ENCODE measurements at places on chromosomes 7 and 10.

DNA sequence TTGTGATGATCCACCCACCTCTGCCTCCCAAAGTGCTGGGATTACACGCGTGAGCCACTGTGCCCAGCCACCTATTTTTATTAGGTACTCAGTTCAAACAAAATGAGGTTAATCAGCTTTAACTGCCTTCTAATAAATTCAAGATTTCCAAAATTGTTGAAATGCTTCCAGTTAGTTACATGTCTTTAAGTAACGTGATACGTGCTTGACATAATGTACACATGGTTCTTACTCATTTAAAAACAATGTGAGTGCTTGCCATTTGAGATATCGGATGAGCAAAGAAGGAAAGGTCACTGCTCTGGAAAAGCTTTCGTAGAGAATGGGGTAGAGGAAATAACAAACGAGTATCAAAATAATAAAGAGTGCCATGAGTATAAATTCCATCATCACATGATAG is 83.6 kb downstream of the KMT2E start:
- DNase-seq = no peak

GRCh38 chr7:139246905-139247304 is 15.9 kb downstream of the UBN2 start:
- DNase-seq = no peak

DNA sequence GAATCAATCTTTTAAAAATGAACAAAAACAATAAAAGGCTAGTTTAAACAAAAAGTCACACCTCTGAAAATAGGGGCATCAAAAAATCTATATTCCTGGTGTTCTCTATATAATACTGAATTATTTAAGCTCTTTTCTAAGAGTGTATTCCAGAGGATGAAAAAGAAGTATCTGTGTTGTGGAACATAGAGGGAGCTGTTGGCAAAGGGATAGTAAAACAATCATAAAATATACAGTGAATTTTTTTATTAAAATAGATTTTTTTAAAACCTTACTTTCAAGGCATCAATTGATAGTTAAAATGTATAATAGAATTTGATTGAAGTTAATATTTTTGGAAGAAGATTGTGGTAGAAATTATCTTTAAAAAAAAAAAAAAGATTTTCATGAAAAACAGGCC is 1409.1 kb upstream of the CELF2 start:
- DNase-seq = no peak

DNA sequence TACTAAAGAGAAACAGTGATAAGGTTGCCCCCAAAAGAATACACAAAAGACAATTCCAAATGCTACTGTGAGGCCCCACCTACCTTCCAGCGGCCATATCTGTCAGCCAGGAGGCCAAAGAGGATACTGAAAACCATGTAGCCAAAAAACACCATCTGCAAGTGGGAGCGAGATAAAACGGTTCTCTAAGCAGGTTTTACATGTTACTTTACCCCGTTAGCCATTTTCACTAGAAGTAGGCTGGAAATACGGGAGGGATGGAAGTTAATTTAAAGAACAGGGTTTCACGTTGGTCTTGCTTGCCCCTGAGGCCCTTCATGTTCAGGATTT is 38.2 kb downstream of the SVOPL start:
- DNase-seq = no peak

GRCh38 chr10:97519342-97519741 is 20.6 kb downstream of the UBTD1 start:
- no peak for DNase-seq

GRCh38 chr7:82106201-82106600 is 336.4 kb upstream of the HGF start:
- DNase-seq = no peak

DNA sequence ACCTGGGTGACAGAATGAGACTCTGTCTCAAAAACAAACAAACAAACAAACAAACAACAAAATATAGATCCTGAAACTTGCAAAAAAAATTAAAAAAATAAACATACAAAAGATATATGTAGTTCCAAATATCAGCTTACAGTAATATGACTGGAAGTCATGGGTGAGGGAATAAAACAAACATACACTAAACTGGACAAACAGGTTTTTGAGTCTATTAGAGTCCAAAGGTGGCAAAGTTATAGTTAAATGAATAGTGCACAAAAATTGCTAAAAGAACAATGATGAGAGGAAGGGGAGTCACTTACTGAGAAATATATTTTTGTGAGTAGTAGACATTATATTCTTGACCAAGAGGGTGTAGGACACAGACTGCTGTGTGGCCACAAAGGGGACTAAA is 16.7 kb upstream of the RSBN1L start:
- DNase-seq = no peak

DNA sequence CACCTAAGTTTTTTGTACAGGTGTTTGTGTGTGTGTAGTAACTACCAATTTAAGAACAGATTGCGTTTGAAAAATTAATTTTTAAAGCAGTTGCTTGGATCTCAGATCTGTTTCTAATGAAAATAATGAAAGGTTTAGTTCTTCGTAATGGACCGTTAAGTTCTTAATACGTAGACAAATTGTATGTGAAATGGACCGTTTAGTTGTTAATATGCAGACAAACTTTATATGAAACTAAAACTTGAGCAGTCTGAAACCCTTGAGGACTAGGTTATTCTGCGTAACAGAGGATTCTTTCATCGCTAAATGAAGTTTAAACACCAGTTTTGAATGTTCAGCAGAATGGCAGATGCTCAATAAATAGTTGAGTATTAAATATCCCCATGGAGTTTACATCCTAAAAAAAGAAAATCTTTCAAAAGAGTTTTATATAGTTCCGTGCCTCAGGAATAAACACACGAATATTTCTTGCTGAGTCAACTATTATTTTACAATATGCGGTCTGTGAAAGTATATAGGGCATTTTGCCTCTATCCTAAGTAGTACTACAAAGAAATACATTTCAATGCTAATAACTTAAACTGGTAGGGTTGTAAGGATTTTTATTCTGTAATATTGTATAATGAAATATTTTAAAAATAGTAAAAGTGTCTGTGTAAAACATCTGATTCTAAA is 1.2 kb downstream of the DBF4 start:
- DNase-seq = no peak

- no peak for DNase-seq
These were observed 7.7 kb downstream of the CASP2 start for GRCh38 chr7:143295870-143296269.

GRCh38 chr7:5303591-5304505 is 21.1 kb downstream of the SLC29A4 start:
- DNase-seq = no peak

- DNase-seq = no peak
These were observed 332.1 kb downstream of the GPR158 start for GRCh38 chr10:25506821-25507335.

GRCh38 chr7:4085937-4086691 is 596.0 kb upstream of the FOXK1 start:
- DNase-seq = no peak

DNA sequence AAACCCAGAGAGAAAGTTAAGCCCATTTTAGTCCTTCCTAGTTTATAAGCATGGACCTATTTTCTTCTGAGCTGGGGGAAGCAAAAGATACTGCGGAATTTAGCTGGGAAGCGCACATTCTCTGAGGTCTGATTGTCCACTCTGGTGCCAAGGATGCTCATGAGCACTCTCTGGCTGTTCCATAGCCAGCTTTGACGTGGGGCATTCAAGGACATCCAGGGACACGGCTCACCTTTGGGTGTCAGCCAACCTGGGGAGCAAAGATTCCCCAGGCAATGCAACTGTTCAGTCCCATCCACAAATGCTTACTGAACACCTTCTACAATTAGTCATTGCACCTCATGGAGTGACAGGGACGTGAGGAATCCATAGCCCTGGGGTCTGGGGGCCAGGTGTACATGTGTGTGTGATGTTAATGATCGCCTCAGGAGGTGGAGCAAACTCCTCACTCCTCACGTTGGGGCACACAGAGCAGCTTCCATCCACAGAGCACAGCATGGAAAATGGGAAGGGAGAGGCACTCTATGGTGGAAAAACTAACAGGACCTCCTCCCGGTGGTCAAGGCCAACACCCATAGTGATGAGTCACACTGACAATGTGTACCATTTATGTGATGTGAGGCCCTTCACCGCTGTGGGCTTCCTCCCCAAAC is 67.5 kb upstream of the IGFBP3 start:
- no peak for DNase-seq

DNA sequence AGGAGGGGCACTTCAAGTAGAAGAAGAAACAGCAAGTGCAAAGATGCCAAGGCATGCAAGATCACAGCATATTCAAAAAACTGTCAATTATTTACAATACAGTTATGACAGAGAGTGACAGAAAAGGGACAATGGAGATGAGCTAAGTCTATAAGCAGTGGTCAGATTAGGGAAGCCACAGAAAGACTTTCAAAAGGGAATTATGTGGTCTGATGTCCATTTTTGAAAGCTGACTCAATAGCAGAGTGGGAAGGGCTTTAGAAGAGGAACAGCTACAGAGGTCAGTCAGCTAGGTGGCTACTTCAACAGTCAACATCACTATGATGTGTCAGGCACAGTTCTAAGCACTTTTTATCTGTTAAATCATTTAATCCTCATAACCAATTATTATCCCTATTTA is 45.2 kb upstream of the SPOCK2 start:
- DNase-seq = no peak

DNA sequence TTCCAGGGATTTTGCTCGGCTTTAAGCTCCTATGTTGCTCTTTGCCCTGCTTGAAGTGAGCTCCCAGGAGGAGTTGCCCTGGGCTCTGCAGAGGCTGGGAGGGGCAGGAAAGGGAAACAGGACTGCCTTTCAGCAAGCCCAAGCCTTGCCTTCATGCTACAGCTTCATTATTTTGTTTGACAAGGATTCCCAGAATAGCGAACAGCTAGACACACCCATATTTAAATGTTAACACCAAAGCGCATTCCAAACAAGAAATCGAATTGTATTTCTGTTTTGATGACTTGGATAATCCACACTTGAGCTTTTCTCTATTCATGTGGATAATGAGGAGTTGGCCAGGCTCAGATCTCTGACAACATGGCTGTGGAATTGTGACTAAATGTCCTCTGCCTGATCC is 6.3 kb downstream of the KIAA1217 start:
- no peak for DNase-seq

- DNase-seq = no peak
These were observed 28.9 kb downstream of the TARP start for GRCh38 chr7:38244516-38244915.

DNA sequence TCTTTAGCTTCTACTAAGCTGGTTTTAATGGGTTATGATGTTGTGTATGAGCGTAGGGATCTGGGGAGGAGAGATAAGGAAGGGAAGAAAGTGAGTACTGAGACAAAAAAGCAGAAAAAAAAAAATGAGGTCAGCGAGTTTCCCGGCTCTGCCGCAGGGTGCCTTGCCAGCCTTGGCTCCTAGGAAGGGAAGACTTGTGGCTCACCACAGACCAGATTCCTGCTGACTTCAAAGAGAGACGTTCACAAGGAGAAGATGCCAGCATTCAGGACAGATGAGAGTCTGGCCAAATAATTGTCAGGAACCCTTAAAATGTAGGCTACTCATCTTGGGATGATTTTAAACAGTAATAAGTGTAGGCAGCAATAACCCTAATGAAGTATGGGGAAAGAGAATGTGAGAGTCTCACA is 11.4 kb upstream of the FAS start:
- DNase-seq = no peak

DNA sequence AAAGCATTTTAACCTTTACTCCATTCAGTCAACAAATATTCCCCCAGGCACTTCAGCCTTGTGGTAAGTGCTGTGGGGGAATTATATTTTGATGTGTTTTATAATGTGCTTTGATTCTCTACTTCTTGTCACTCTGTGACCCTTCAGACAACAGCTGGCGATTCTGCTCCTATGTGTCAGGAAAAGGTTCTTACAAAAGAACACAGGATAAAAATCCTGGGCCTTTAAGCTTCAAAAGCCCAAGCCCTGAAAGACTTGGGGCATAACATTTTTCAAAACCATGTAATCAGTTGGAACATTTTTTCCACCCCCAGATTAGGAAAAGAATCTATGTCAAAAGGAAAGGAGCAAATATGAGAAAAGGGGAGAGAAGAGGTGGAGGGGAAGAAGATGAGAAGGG is 37.8 kb upstream of the LRRC17 start:
- DNase-seq = no peak

- DNase-seq = no peak
These were observed 221.7 kb downstream of the ZWINT start for GRCh38 chr10:56139405-56139804.

- no peak for DNase-seq
These were observed 30.5 kb downstream of the CFAP43 start for GRCh38 chr10:104201636-104202035.

DNA sequence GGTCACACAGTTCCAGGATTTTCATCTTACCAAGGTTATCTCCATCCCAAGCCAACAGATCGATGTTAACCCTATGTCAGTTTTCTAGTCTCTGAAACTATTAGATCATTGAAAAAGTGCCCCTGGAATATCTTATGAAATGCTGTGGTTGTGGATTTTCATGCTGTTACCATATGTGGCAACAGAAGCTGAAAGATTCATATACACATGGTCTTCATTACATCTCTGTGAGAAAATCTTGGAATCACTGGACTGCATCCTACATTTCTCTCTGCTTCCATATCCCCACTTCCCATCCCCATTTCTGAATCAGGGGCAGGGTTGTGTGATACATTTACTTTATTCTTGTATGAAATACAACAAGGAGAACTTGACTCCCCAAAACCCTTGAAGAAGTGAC is 146.1 kb downstream of the SLC16A9 start:
- DNase-seq = no peak

GRCh38 chr10:35336921-35337823 is 863 bp downstream of the CCNY start:
- peak; percentile 11 for DNase-seq

- DNase-seq = no peak
These were observed 138.5 kb downstream of the SLIT1 start for GRCh38 chr10:97047083-97047736.

- DNase-seq = no peak
These were observed 50.3 kb upstream of the PIP4K2A start for GRCh38 chr10:22764639-22765038.

DNA sequence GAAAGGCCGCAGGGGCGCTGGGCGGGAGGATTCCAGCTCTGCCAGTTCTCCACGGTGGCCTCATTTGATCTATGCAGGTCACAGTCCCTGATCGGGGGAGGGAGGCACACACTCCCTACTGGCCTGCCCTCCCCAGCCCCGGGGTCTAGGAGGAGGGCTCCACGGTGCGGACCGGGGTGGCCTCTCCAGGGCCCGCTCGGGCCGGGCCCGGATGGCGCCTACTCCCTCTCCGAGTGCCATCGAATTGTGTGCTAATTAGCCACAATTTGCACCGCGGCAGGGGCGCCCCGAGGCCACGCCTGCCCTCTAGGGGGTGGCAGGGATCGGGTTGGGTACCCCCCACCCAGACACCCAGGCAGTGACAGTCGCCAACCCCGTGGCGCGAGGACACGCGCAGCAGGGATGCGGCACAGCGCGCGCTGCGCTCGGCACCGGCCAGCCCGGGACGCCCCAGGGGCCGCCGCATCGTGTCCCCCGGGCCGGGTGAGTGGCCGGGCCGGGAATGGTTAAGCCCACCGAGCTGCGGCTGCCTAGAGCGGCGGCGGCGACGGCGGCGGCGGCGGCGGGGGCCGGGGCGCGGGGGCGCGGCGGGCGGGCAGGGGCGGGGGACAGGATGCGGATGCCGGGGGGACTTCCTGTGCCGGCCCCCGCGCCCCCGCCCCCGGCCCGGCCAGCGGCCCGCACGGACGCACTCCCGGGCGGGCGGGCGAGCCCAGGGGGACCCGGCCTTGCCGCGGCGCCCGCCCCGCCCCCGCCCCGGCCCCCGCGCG is at the start of gene ZNF853:
Gene ZNF853 (plus strand): TSS at position 658 of the 770 bp plus-strand sequence. CDS start 565 bp downstream, outside the sequence.
- no peak for DNase-seq

All from effector memory CD8-positive, alpha-beta T cell (primary cell).